Activated T-helper 1 cell treated with anti-CD3 and anti-CD28 coated beads, Interleukin-12 subunit alpha, Interleukin-12 subunit beta, Interleukin-2, Interleukin-4 antibody, amounts not matched to agents 30 ng/mL and 10 ng/mL and 1 ng/mL, durations not matched to agents 14 hours and 24 hours and 36 hours (primary cell): ENCODE measurements at places on chromosomes 11 and 22. TPM values are rescaled to one million over a fixed set of nuclear protein-coding genes. Genes with fewer than 3 reads are reported as not detected.

The ESAM gene
- total RNA-seq: 0.52 and 0.64 TPM in 2 replicates

DNA sequence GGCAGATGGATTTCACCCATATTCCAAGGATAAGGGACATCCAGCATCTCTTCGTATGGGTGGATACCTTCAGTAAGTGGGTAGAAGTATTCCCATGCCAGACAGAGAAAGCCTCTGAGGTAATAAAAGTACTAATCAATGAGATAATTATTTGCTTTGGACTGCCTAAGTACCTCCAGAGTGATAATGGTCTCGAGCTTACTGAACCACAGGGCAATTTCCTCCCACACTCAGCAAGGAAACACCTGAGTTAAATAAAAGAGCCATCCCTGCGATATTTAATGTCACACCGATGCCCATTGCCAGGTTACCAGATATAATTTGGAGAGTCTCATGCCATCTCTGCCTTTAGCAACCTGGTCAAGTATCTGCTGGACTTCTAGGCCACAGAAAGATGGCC is 70.6 kb upstream of the MPEG1 start:
- no peak for DNase-seq

DNA sequence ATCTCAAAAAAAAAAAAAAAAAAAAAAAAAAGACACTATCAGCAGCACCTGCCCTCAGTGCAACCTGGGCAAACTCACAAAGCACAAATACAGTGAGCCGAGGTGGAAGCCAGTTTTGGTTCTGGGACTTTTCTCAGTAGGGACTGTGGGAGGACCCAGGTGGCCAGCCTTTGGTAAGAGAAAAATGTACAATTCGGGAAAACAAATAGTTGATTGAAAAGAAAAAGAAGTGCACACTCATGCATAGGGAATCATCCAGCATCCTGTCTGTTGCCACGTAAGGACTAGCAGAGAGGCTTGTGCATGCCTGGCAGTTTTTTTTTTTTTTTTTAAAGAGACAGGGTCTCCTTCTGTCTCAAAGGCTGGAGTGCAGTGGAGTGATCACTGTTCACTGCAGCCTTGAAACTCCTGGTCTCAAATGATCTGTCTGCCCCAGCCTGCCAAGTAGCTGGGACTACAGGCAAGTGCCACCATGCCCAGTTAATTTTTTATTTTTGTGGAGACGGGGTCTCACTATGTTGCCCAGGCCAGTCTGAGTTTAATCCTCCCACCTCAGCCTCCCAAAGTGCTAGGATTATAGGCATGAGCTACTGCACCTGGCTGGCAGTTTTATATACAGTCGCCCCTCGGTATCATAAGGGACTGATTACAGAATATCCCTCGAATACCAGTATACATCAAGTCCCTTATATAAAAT is 36.7 kb downstream of the TPST2 start:
- DNase-seq: no peak

DNA sequence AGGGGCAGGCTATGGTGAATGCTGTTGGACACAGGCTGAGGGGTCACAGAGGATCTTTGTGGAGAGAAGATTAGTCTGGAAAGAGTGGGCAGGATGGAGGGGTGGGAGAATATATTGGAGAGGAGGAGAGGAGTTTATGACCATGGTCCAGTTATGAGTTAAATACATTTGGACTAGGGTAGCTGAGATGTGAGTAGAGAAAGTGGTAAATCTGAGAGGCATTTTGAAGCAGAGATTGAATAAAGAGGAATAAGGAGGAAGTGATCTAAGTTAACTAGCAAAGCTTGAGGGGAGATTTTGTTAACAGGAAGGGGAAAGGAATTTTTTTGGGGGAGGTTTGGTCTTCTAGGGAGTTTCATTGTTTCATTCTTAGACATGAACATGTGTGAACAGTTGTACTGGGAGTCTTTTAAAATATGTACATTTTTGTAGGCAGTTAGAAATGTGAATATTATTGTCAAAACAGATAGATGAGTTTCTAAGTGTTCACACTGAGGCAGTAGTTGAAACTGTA is 43.1 kb upstream of the EED start:
- DNase-seq: no peak

The SAA4 gene
- total RNA-seq: not detected in 2 replicates

DNA sequence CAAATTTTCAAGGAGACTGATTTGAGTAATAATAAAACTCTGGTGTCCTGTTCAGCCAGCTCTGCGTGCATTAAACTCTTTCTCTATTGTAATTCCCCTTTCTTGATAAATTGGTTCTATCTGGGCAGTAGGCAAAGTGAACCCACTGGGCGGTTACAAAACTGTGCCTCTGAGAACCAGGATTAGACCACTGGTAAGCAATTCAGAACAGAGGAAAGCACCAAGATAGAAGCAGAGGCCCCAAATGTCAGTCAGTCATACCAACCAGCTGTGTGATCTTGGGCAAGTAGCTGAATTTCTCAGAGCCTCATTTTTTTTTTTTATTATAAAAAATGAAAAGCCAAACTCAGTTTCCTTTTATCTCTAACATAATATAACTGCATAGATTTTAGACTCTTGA is 54.9 kb downstream of the TRIM44 start:
- DNase-seq: no peak

The GSTT2 gene
- not detected in 2 replicates for total RNA-seq

The OVOL1 gene
- 0.10 and 0.36 TPM in 2 replicates for total RNA-seq

- DNase-seq: no peak
Measured at GRCh38 chr22:24564376-24565058, 8.7 kb downstream of the SNRPD3 start.
